ENCODE measurements at places on chromosomes 4 and X. TPM values are rescaled to one million over a fixed set of nuclear protein-coding genes. Genes with fewer than 3 reads are reported as not detected.

FGF2 gene
- total RNA-seq, result 3.4 TPM

NDST3 gene
- total RNA-seq, result not detected

NEXMIF gene
- total RNA-seq, result 0.27 TPM

IRS4 gene
- total RNA-seq, result not detected

FGB gene
- not detected for total RNA-seq

RAB40A gene
- total RNA-seq, result 0.15 TPM

DNA sequence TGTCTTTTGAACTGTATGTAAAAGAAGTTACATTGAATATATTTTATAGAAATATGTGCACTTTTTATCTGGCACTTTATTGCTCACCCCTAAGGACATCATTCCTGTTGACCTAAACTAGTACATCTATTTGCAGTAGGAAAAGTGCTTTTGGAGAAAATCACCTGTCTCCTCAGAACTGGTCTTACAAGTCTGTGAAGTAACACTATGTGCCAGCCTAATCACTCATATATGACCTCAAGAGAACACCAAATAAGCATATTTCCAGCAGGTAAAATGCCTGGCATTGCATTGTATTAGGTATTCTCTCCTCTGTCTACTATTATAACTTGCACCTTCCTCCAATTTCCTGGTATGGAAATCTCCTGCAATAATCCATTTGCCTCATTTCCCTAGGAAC lies 4.0 kb upstream of the GASK1B start:
- no peak for DNase-seq

DNA sequence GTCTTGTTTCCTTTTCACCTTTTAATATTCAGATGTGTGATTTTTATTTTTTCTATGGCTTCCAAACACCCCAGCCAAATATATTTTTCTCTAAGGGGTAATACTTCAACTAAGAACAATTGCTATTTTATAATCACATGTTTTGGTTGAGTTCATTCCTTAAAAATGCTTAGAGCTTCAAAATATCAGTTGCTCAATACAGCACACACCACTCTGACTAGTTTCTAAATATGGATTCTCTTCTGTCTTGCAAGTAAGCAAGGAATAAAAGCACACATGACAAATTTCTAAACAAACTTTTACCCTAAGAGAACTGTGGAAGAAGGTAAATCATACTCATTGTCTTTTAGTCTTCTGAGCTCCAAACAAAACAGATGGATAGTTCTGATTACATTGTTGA lies 27.2 kb downstream of the ANTXR2 start:
- no peak for DNase-seq

DNA sequence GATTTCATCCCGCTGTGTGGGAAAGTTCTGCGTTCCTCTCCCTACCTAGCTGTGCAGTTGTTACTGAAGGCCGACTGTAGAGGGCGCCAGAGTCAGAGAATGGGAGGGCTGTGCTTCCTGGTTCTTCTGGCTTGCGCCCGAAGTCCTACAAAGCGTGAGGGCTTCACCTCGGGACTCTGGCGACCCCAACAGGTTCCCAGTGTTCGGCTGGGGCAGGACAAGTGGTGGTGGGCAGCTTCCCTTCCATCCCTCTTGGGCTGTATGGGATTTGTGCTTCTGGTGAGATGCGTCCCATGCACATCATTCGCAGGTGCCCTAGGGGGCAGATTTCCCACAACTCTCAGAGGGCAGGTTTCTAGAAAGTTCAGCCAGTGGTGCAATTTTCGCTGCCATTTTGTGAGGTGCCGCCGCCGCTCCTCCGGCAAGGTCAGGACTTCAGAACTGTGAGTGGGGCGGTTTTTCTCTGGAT lies 27.3 kb downstream of the CT45A1 start:
- DNase-seq, result no peak

GRCh38 chrX:130106071-130106470 lies 4.2 kb downstream of the ELF4 start:
- DNase-seq, result no peak

- no peak for DNase-seq
Measured at GRCh38 chr4:56791316-56791715, 30.2 kb downstream of the SPINK2 start.

DNA sequence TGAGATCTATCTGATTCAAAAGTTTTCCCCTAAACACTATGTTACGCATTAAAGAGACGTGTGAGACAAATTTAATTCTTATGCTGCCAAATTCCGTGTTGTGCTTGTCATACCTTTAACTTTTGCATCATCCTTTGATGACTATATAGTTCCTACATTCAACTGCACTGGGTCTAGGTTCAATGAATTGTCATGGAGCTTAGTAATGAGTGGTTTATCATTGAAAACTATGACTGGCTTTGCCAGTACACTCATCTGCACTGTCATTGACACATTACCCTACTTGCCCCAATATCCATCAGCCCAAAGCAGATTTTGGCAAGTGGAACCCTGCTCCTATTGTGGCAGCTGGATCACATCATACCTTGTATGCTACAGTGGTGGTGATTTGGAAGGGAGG lies 882.9 kb upstream of the SLIT2 start:
- DNase-seq, result no peak

- no peak for DNase-seq
Measured at GRCh38 chr4:19983072-19983471, 268.6 kb upstream of the SLIT2 start.

- no peak for DNase-seq
Measured at GRCh38 chr4:1293991-1294390, 4.3 kb downstream of the MAEA start.

- no peak for DNase-seq
Measured at GRCh38 chr4:118772081-118772766, 63.7 kb downstream of the SEC24D start.

GRCh38 chr4:10730590-10730989 lies 46.0 kb upstream of the CLNK start:
- DNase-seq, result no peak

- DNase-seq, result no peak
Measured at GRCh38 chrX:10077425-10078188, 79.2 kb upstream of the CLCN4 start.
